Right kidney (tissue), 9 donors: ENCODE measurements at places on chromosomes 1 and 21.

GRCh38 chr1:2248854-2249558 is 20.9 kb downstream of the SKI start:
- DNase-seq, result no peak

DNA sequence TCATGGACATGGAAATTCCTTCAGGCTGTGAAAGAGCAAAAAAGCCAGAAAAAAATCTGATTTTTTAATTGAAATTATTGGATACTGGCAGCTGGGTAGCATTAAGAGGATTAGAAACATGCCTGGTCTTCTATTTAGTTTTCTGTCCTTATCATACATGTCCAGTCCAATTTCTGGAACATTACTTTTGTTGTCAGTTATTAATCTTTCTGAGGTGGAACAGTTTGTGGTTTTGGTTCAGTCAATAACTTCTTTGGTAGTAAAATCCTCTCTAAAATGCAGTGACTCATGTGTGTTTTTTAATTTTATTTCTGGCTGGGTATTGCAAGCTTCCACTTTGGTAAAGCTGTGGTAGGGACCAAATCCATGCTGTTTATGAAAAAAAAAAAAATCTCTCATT is 687.0 kb upstream of the ADGRL2 start:
- DNase-seq, result no peak

DNA sequence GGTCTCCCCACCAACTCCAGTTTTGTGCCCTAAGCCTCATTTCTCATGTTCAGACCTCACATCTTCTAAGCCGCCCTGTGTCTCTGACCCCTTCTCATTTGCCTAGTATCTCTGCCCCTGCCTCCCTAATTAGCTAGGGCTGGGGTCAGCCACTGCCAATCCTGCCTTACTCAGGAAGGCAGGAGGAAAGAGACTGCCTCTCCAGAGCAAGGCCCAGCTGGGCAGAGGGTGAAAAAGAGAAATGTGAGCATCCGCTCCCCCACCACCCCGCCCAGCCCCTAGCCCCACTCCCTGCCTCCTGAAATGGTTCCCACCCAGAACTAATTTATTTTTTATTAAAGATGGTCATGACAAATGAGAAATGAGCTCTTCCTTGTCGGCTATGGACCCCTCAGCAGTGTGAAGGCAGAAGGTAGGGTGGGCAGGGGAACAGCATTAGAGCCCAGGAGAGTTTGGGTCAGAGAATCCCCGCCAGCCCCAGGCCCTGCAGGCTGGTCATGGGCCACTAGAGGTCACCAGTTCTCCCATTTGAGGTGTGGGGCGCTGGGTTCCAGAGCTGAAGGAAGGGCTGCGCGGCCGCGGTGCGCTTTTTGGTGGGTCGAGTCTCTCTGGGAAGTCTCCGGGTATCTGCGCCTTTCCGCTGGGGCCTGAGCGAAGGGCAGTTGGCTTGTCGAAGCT is 11.5 kb downstream of the ADAMTSL4 start:
- DNase-seq, result no peak

DNA sequence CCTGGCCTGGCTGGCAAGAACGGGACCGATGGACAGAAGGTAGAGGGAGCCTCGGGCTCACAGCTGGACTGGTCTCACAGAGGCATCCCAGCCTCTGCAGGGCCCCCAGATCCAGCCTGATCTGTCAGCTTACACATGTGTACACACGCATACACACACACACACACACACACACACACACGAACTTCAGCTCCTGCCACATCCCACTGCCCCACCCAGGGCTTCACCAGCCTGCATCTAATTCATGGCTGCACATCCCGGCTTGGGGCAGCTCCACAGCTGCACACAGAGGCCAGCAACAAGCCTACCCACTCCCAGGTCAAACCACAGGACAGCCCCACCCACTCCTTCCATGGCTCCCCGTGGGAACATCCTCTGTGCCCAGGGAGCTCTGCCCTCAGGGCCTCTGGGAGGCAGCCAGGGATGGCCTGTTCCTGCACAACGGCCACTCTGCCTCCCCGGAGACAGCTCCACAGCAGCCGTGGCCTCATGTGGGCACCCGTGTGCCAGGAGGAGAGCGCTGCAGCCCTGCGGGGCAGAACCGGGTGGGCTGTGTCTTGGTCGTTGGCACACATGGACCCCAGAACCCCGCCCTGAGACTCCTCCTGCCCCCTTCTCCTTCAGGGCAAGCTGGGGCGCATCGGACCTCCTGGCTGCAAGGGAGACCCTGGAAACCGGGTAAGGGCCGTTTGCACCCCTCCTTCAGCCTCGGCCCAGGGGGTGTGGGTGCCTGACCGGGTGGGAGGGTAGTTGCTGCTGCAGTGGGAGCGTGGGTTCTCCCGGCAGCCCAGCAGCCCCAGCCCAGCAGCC is 19.1 kb downstream of the COL6A2 start:
- no peak for DNase-seq

DNA sequence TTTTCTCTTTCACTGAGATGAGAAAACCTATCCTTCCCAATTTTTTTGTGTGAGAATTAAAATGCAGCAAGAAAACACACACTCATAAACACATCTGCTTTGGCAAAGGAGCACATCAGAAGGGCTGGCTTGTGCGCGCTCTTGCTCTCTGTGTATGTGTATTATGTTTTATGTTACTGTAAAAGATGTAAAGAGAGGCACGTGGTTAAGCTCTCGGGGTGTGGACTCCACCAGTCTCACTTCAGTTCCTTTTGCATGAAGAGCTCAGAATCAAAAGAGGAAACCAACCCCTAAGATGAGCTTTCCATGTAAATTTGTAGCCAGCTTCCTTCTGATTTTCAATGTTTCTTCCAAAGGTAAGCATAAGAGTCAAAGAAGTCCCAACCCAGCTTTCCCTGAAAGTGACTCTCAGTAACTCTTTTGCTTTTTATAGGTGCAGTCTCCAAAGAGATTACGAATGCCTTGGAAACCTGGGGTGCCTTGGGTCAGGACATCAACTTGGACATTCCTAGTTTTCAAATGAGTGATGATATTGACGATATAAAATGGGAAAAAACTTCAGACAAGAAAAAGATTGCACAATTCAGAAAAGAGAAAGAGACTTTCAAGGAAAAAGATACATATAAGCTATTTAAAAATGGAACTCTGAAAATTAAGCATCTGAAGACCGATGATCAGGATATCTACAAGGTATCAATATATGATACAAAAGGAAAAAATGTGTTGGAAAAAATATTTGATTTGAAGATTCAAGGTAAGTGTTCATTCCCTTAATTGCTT is at the start of gene CD2:
Gene CD2, plus strand, starts transcription at position 233 of the 780 bp plus-strand sequence. Its CDS starts 63 bp downstream, at position 296.
- DNase-seq, result no peak

DNA sequence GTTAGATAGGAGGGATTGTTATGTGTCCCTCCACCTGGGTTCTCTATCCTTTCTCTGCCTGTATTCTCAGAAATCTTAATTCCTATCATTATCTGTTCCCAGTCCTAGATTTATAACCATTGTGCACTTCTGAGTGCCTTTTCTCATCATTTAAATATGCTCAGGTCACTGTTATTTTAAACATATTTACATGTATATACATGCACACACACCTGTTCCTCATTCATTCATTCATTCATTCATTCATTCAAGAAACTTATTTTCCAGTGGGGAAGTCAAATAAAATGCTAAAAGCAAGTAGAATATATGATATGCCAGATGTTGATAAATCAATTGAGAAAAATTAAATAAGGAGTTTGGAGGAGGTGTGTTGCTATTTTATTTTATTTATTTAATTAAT is 110.3 kb downstream of the NEK7 start:
- no peak for DNase-seq

DNA sequence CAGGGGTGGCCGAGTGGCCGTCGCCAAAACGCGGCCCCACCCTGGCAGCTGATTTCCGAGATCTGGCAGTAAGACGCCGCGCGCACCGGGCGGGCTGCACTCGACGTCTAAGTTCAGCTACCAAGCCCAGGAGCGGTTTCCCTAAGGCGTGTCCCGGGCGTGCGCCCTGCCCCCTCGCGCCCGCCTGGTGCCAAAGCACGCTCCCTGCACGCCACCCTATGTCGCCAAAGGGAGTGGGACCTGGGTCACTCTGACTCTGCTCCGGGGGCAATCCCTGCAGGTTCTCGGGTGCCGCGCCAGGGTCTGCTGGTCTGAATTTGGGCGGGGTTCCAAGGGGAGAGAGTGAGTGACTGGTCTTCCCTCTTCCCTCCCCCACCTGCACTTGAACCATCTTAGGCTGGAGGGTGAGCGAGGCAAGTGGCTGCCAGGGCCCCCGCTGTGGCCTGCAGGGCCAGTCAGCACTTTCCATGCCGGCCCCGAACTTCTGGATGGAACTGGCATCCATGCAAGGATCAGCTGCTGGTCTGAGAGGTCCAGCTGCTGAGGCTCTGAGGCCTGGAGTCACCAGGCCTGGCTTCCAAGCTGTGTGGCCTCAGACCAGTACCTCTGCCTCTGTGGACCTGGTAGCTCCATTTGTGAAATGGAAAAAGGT is at the start of gene LRRC38:
Gene LRRC38, minus strand, starts transcription at position 109 of the 652 bp plus-strand sequence. CDS start 410 bp downstream, outside the sequence.
- DNase-seq, result peak; percentile 21

DNA sequence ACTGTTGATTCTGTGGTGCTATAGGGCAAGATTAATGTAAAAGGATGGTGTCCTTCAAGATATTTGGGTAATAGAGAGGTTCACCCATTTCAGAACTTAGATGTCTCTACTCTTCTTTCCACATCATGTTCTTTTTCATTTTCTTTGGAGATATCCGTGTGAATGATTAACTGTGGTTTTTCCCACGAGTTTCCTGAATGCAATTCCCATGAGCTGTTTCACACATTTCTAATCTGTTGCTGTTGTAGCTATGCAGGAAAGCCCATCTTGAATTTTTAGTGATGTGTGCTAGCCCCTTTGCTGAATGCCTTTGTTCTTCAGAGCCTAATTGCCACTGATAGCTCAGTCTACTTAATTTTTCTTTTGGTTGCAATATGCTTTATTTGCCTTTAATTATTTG is 27.6 kb downstream of the SNX27 start:
- no peak for DNase-seq

- DNase-seq, result no peak
Measured at GRCh38 chr1:229156872-229157271, 114.0 kb upstream of the RAB4A start.

DNA sequence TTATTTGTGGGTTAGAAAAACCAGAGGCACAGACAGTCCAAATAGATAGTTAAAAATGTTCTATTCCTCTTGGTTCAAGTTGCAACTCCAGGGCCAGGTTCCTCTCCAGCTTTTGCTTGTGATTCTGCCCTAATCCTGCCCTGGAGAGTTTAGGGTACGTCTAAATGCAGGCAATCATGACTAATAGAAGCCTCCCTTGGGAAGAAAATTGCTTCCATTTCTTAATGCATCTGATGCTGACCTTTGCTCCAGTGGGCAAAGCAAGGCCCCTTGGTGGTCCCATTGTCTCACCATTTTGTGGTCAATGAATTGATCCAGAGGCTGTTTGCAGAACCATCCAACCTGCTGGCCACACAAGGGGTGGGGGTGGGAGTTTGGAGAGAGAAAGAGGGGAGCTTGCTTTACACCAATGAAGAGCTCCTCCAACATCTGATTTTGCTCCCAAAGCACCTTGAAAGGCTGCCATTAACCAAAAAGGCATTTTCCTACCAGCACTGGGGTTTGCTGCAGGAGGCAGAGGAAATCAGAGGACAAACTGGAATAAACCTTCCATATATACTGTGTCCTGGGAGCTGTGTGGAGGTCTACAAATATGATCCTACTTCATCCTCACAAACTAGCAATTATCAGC is 31.3 kb downstream of the C8B start:
- DNase-seq, result no peak

DNA sequence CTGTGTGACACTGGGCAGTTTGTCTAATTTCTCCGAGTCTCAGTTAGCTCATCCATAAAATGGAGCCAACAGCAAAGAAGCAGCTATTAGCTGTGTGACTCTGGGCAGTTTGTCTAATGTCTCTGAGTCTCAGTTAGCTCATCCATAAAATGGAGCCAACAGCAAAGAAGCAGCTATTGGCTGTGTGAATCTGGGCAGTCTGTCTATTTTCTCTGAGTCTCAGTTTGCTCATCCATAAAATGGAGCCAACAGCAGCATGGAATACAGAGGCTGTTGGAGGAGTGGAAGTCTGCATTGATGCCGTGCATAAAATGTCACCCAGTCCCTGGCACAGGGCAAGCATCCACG is 297.0 kb upstream of the VAMP3 start:
- DNase-seq, result no peak

GRCh38 chr1:177082855-177083693 is 81.4 kb downstream of the ASTN1 start:
- no peak for DNase-seq

DNA sequence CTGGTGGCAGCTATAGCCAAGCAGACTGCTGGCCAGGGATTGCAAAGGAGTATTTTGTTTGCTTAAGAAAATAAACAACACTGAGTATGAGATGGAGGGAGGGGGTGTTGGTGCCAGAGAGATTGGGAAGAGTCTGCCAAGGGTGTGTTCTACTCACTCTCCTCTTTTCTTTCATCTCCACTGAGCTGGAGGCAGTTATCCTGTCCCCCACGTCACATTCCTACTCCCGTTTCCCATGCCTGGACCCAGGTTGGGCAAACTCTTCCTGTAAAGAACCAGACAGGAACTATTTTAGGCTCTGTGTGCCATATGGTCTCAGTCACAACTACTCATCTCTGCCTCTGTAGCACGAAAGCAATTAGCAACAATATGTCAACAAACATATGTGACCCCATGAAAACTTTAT is 1.4 kb upstream of the IL24 start:
- DNase-seq, result no peak

DNA sequence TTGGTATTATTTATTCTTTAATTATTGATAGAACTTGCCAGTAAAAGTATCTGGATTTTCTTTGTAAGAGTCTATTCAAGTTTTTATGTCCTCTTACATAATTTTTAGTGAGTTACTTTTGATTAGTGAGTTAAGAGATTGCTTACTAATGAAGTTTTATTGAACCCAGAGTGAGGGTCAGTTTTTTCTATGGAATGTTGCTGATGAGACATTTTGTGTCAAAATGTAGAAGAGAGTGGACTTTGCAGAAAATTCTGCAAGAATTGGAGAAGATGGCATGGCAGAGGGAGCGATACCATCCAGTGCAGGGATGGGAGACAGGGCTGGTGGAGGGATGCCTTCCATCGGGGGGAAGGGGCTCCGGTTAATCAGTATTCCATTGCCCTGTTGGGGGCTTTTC is 11.0 kb downstream of the MTARC2 start:
- no peak for DNase-seq

DNA sequence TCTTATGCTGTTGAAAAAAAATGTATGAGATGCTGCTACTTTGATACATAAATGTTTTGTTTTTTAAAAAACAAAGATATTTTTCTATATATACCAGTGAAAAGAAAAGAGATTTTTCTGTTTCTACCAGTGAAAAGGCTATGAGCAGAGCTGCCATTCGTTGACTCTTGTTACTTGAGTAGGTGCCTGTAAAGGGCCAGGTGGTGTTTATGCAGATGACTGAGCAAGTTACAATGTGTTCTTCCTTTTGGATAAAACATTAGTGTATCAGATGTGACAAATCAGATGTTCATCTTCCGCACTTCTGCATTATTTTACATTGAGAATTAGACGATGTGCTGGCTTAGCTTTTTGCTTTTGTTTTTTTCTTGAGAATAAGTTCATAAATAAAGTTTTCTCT is 45.4 kb downstream of the BARHL2 start:
- DNase-seq, result no peak

GRCh38 chr21:45049714-45050344 is 24.6 kb upstream of the ADARB1 start:
- no peak for DNase-seq
